COLO829 (cell line): ENCODE measurements at places on chromosomes 2 and 18.

GRCh38 chr2:105765415-105766299 lies 20.9 kb downstream of the NCK2 start:
- DNase-seq, result no peak

GRCh38 chr2:77937366-77937765 lies 415.2 kb upstream of the LRRTM4 start:
- DNase-seq, result no peak

- no peak for DNase-seq
These were observed 70.0 kb downstream of the HS1BP3 start for GRCh38 chr2:20580690-20581437.

DNA sequence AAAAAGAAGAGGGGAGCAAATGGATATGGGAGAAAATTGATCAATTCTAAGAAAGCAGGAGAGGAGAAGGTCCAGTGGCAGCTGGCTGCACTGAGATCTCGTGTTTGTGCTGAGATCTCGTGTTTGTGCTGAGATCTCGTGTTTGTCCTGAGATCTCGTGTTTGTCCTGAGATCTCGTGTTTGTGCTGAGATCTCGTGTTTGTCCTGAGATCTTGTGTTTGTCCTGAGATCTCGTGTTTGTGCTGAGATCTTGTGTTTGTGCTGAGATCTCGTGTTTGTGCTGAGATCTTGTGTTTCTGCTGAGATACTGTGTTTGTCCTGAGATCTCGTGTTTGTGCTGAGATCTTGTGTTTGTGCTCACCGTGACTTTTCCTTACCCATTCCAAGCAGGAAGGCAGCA lies 254.4 kb downstream of the BCL2 start:
- DNase-seq, result no peak

- DNase-seq, result no peak
These were observed at the start of gene ASB18 for GRCh38 chr2:236264256-236264655. Gene ASB18, minus strand, starts transcription at chr2:236264406. Its CDS starts 61 bp downstream, at chr2:236264345.

DNA sequence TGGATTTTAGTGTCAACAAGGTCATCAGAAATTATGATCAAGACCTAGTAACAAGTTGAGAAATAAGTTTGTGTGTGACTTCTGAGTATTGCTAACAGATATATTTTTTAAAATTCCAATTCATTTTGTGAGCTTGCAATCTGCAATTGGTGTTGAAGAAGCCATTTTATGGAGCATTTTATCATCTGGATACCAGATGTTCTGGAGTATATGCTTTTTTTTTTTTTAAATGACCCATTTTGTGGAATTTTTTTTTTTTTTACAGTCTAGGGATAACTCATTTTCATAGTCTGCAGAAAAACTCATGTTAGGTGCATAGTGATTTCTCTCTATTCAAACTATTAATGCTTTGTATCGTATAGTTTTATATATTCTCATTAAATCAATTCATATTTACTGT lies 12.6 kb downstream of the QPCT start:
- no peak for DNase-seq

DNA sequence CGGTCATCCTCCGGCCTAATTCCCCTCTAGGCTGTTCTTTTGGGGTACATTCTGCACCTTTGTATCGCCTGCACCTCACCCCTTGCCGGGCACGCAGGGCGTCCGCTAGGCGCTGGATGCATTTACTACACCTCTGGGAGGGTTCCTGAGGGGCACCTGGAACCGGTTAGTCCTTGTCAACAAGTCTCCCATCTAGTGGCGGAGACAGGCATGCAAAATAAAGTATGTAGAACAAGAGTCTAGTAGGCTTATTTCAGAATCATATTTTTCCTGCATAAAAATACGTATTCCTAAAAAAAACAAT lies 705 bp upstream of the TEX261 start:
- no peak for DNase-seq

DNA sequence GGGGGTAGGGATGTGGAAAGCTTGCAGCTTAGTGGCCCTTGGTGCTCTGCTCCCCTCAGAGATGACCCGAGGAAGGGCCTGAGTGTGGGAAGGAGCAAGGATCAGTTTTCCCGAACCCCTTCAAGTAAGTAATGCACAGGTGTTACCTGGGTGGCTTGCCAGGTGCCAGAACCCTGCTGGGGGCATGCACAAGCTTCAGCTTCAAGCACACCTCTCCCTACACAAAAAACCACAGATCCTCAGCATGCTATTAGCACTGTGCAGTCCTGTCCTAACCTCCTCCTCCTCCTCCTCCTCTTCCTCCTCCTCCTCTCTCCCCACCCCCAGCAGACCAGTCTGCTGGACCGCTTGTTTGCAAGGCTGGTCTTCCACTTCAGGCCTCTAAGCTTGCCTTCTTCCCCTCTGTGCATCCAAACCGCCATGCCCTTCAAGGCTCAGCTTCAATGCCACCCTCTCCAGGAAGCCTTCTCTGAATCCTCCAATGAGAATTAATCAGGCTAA lies 114.8 kb downstream of the ACAA2 start:
- no peak for DNase-seq

DNA sequence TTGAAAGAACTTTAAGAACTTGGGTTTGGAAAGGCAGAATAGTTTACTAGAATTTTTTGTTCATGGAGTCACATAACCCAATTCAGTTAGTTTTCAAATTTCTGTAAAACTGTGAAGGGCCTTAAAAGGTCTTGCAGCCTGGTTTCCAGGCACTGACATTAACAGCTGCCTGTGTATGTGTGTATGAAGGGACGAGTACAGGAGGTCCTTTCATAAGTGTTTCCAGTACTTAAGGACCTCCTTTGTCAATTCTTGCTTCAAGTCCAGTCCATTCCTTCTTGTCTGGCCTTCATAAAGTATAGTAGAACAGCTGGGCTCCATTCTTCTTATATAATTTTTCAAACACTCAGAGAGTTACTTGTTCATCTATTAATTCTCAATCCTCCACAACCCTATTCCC lies 136.5 kb downstream of the NR4A2 start:
- DNase-seq, result peak; percentile 23

- no peak for DNase-seq
These were observed 18.4 kb downstream of the KCNG2 start for GRCh38 chr18:79816092-79816491.

GRCh38 chr18:22213333-22213973 lies 44.1 kb downstream of the GATA6 start:
- peak; percentile 48 for DNase-seq
